ENCODE measurements at places on chromosomes 3 and 15.

DNA sequence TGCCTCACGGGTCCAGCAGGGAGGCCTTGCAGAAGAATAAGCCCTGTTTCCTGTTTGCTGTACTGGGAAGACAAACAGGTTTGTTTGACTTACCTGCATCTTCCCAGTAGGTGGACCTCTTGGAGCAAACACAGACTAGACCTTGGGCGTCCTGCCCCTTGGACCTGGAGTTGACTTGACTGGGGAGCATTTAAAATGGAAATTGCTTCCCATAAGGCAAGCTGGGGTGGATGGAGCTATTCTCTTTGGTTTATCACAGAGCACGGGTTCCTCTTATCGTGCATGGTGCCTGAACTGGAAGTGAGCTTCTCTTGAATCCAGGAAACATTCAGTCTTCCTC, 151.4 kb downstream of the RPLP1 start:
- DNase-seq, result no peak

DNA sequence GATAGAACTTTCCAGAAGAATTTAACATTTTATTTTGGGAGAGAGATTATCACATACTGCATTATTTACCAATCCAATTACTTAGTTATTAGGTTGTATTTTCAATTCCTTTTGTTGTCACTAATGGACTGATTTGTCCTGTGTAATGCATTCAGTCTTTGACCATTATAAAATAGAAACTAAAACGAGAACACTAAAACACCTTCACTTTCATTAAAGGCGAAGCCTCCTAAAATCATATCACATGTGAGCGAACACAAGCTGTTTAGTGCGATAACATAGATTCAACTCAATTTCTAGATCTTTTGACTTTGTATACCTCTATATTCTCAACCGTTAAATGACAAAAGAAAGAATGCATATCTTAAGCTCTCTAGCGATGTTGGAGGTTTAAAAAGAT, 253.4 kb downstream of the VGLL3 start:
- no peak for DNase-seq

GRCh38 chr3:157581371-157581770, 78.2 kb upstream of the VEPH1 start:
- DNase-seq, result no peak

DNA sequence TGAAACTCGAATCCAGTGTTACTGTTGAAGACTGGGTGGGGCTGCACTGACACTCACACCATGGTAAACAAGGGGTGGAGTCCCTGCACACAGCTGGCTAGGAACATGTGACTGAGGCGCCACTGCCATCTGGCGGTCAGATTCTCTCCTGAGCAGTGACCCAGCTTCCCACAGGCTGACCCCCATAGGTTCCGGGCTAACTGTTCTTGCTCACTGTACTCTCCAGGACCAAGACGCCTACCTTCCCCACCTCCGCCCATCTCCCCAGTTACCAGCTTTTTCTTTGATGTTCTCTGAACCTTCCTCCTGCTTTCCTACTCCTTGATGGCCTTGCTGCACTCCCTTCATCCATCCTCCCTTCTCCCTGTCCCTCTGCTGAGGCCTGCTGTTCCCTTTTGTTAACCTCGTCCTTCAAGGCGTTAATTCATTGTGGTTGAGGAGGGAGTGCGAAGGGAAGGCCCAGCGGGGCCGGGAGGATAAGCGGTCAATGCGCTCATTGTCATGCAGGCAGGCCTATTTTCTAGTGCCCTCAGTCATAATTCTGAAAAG, 115.2 kb downstream of the ATP8B4 start:
- DNase-seq, result peak; percentile 61

DNA sequence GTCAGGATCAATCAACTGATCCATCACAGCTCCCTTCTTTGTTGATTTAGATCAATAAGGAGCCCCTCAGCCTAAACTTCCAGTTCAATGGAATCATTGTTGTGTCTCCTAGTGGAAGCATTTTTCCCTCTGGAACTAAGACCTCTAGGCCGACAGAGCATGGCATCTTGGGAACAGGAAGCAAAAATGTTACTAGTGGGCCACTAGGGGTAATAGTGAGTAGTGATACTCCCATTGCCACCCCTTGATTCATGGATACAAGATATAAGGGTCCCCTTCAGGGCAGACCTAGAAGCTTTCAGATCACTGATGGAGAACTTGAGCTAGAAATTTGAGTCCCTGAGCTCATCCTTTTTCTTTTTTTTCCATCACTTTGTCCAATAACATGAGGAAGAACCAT, 40.4 kb upstream of the AZI2 start:
- DNase-seq, result no peak

DNA sequence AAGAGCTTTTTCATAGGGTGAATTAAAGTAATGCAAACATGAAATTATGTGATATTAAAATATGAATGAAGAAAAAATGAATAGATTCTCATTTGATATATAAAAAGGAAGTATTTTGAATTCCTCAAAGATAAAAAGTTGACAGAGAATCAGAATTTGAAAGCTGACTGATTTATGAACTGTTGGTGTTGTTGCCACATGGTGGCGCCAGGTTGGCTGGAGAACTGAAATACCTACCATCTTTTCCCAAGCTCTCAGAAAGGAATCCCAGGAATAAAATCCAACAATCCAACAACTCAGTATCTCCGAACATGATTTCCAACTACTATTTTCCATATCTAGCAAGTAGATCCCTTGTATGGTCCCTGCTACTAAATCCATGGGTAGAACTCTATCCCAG, 3.1 kb downstream of the MYRIP start:
- no peak for DNase-seq

DNA sequence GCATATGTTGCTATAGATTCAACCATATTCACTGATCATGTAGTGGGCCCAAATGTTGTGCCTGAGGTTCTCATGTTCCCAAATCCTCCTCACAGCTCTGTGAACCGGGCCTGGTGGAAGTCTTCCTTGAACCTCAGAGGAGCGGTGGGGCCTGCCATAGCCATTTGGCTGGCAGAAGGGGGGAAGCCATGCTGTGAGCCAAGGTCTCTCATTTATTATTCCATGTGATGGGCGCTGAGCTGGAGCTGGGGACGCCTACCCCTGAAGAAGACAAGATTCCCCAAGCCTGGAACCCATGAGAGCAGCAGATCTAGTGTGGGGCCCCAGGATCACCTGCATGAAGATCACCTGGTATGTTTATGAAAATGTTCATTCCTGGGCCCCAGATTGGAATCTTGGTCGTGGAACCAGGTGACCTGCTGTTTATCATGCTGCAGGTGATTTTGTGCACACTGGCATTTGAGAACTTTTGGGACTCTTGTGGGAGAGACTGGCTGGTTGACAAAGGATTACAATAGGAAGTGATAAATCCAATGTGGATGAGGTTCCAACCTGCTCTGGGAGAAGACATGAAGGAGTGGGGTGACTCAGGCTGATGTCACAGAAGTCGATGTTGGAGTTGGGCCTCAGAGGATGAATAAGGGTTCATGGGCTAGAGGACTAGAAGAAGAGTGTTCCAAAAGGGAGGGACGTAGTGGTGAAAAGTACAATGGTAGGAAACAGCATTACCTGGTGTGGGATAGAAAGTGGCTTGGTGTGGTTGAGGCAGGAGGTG, 102.1 kb downstream of the ASB7 start:
- peak; percentile 76 for DNase-seq

DNA sequence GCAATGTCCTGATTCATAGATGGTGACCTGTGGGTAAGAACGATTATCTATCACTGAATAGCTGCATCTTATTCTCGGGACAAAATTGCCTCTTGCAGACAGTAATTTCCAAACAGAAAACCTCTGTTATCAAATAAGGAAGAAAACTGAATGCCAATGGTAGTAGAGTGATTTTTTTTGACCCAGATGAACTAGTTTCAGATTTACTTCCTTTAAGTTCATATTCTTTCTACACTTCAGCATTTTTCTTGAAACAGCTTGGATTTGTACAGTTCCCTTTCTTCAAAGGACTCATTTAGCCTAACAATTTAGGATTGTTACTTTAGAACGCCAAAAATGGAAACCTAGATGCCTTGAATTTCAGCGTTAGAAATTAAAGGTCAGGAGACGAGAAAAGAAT, 14.6 kb downstream of the ETV5 start:
- DNase-seq, result no peak

DNA sequence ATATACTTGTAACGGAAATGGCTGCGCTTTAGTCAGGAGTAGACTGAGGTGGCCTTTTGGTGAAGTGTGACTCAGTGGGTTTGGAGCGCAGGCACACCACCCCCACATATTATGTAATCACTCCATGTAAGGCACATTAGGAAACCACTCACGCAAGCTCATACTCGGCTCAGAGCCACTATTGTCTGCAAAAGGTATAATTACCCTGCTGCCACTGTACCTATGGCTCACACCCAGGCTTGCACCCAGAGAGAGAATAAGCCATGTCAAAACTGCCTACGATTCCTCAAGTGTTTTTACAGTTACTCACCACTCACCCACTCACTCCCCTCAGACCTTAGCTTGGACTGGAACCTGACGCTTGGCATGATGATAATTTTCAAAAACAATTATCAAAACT, 611.9 kb upstream of the CCDC54 start:
- no peak for DNase-seq

- no peak for DNase-seq
Measured at GRCh38 chr15:76070921-76071635, 11.3 kb downstream of the TMEM266 start.

DNA sequence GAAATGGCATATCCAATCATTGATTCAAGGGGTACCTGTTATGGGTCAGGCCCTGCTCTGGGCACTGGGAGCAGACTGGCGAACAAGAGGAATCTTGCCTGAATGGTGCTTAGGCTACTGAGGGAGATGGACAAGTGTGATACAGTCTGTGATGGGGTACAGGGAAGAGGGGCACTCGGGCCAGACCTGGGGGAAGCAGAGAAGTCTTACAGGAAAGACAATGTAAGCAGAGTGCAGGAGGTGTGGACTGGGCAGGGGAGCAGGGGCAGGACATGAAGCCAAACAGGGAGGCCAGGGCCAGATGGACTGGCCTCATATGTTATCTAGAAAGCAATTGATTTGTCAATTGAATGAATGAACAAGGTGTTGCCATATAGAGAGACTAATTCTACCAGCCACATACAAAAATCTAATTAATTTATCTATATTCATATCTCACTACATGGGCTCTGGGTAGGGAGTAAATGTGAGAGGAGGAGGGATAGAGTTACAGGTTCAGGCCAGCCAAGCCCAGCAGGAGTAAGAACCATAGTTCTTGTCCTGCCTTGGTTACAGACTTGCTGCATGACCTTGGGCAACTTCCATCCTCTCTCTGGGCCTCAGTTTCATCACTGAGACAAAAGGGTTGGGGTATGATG, 3.6 kb upstream of the IGDCC4 start:
- DNase-seq, result no peak

GRCh38 chr3:23183731-23184130, 19.4 kb upstream of the UBE2E2 start:
- DNase-seq, result no peak

DNA sequence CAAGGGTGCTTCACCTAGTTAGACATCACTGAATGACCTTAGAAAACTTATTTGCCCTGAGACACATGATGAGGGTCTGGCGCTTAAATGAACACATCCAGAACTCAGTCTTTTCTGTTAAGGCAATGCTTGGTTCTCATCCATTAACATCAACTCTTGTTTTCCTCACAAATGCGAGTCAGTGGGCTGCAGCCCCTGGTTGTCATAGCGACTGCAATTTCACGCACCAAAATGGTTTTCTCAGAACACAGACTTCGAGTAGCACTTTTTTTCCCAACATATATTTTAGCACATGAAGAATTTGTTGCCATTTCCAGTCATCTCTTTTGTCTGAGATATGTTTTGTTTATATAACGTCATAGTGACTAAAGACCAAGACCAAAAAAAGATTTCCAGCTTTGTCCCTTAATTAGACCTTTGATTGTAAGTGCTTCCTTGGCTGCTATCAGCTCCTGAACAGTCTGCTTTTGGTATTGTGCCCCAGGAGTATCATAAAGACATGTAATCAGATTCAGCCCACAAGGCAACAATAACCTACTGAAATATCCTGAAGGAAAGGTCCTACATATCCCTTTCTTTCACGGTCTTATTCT, 68.5 kb downstream of the GPR176 start:
- no peak for DNase-seq

DNA sequence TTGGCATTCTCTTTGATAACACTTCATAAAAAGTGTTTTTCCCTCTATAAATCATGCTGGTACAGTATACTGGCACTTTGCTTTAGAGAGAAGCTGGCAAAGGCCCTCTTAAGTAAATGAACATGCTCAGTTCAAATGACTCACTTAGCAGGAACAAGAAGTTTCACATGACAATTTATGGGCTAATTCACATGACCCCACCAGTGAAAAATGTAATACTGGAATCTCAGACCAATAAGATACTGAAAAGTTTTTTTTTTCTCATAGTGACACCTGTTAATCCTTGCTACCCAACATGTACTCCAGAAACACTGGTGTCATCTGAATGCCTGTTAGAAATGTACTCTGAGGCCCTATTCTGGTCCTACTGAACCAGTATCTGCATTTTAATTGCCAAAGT, 13.9 kb downstream of the BTBD1 start:
- peak; percentile 53 for DNase-seq

DNA sequence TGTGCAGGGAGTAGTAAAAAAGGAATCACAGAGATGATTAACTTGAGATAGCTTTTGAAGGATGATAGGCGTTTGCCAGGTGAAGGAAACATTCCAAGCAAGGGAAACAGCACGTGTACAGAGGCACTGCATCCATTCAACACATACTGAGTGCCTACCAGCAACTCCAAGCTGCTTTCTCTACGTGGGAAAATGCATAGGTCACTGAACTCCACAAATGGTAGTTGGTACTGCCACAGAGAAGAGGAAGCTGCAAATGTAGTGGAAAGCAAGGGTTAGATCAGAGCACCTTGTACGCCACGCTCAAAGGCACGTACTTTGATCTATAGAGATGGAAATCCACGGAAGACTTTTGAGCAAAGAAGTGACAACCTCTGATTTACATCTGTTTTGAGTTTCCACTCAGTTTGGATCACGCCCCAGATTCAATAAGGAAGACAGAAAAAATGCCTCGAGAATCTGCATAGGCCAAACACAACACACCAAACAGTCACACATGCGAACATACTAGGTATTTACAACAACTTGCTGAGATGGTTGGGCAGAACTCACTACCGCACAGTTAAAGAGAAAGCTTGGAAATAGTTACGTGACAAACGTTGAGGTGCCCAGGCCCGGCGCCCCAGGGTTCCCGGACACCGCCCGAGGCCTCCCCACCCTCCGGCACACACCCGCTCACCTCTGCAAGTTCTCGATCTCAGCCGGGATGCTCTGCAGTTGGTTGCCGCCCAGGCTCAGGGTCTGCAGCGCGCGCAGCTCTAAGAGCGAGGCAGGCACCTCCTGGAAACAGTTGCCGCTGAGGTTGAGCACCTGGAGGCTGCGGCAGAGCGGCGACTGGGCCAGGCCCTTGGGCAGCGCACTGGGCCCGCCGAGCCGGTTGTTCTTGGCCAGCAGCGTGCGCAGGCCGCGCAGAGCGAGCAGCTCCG, 826 bp downstream of the LRRC58 start:
- DNase-seq, result peak; percentile 5

GRCh38 chr3:132290833-132291232, 26.4 kb upstream of the ACP3 start:
- peak; percentile 17 for DNase-seq

All from GM04503 (cell line).